ENCODE measurements at places on chromosomes 12 and 14. TPM values are rescaled to one million over a fixed set of nuclear protein-coding genes. Genes with fewer than 3 reads are reported as not detected.

Gene SIX6
- not detected for total RNA-seq

Gene COX8C
- not detected for total RNA-seq

Gene HSPB8
- total RNA-seq: 66.4 TPM

Gene CABP1
- total RNA-seq: 5.5 TPM

DNA sequence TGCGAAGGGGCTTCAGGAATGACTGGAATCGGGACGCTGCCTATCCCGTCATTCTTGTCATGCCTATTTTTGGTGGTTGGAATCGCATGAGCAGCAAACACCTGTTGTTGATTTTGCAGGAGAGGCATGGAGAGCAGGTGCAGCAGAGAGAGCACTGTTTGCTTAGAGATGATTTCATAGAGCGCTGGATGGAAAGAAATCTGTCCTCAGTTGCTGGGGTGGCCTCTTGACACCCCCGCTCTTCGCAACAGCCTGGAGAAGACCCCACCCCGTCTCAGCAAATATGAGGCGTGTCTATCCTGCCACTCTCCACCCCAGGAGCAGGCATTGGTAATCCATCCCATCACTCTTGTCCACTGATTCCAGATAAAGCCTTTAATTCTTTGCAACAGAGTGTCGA lies 19.3 kb upstream of the NCOR2 start:
- DNase-seq: no peak

Gene NEDD1
- total RNA-seq: 11.1 TPM

Gene CLECL1
- total RNA-seq: not detected

Gene OTX2
- total RNA-seq: not detected

Gene COQ10A
- 7.7 TPM for total RNA-seq

- DNase-seq: no peak
These were observed 255.3 kb downstream of the ANO2 start for GRCh38 chr12:5689773-5690172.

Gene CKAP4
- 46.0 TPM for total RNA-seq

Gene PLA2G1B
- total RNA-seq: 1.8 TPM

- no peak for DNase-seq
These were observed 572.6 kb upstream of the MDGA2 start for GRCh38 chr14:48247977-48248376.

DNA sequence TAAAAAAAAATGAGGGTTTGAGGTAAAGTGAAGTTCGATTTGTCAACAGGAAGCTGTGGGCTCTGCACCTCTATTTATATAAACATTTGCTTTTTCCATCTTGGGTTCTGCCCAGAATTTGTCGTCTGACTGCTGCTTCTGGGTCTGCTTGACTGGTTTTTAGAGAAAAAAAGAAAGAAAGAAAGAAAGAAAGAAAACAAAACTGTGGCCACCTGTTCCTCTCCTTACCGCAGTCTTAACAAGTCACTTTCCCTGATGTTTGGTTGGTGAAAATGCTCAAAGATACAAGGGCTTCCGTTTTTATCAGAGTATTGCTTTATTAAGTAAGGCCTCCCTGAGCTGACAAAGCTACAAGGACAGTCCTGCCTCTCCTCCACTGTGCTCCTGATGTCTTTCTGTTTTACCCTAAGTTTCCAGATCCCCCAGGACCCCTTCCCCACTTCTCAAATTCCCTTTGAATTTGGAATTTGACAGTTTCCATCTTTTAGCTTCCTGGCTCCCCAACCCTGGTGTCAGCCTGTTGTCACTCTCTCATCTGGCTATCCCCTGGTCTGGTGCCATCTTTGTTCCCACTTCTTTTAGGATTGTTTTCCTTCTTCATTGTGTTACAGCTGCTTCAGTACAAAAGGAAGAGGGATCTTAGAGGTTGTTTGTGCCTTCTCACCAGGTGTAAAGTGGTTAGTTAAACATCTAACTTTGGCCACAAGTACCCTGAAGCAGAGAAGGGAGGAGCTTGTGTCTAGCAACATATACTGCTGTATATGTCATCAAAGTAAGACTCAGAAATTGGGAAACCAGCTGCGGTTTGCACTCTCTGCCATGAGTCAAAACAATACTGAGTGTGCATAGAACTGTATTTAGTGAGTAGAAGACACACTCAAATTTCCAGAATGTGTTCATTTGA lies 18.0 kb downstream of the MFAP5 start:
- no peak for DNase-seq

GRCh38 chr14:105492031-105492970 lies 1.3 kb downstream of the TEDC1 start:
- no peak for DNase-seq

Gene CPSF6
- 44.7 TPM for total RNA-seq

Gene KLRG1
- 7.7 TPM for total RNA-seq

DNA sequence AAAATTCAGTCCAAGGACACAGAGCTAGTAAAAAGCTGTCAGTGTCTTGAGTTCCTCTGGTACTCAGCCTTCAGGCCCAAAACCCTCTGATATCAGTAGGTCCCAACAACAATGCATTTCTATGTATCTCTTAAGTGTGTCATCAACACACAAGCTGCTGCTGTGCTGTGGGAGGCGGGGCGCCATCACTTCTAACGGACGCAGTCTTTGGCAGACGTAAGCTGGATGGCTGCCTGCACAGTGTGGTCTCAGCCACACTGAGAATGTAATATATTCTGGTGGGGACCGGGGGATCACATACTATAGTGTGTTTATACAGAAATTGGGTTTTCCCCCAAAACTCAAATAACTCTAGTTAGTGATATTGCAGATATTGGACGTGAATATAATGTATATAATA lies 123.9 kb downstream of the SUDS3 start:
- DNase-seq: no peak

- DNase-seq: no peak
These were observed 75.8 kb downstream of the PPM1A start for GRCh38 chr14:60324837-60325236.

GRCh38 chr12:8475508-8476203 lies 19.9 kb downstream of the CLEC6A start:
- no peak for DNase-seq

DNA sequence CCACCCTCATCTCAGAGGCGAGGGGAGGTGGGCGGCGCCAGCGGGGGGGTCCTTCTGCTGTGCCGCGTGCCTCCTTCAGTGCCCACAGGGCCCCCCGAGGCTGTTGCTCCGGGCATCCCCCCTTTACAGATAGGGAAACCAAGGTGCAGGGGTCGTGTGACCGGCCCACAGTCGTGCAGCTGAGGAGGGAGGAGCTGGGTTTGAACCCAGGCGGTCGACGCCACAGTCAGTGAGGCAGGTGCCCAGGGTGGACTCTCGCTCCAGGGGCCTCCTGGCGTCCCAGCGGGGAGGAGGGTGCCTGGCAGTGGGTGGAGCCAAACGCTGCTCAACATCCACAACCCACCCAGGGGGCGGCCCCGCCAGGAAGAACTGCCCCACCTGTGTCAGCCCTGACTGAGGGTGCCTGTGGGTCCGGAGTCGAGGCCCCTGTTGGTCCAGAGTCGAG lies 8.6 kb downstream of the GALNT9 start:
- DNase-seq: no peak

DNA sequence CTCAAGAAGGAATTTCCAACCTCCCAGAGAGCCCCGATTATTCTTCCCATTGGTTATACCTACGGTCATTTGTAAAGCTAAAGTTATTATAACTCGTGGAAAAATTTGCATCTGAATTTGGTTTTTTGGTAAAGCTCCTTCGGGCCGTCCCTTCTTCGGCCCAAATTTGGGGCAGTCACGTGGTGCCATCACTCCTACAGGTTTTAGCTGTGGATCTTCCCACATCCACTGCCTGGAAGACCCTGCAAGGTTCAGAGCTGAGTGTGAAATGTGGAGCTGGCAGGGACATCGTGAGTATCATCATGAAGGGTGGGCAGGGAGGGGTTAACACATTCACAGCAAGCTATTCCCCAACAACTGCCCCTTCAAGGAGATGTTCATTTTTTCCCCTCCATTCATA lies 105.7 kb downstream of the NT5DC3 start:
- DNase-seq: no peak

GRCh38 chr14:103164006-103164405 lies 40.7 kb downstream of the TNFAIP2 start:
- DNase-seq: peak; percentile 87

- DNase-seq: no peak
These were observed 53.0 kb downstream of the TBC1D30 start for GRCh38 chr12:64877363-64878004.

Gene REP15
- 2.3 TPM for total RNA-seq

GRCh38 chr12:115636546-115636945 lies 640.9 kb downstream of the MED13L start:
- DNase-seq: no peak

Gene POLE2
- total RNA-seq: 0.96 TPM

Measured in mesenteric fat pad (tissue), 1 donor.